SJSA1 (cell line): ENCODE measurements at places on chromosomes 7 and 10.

DNA sequence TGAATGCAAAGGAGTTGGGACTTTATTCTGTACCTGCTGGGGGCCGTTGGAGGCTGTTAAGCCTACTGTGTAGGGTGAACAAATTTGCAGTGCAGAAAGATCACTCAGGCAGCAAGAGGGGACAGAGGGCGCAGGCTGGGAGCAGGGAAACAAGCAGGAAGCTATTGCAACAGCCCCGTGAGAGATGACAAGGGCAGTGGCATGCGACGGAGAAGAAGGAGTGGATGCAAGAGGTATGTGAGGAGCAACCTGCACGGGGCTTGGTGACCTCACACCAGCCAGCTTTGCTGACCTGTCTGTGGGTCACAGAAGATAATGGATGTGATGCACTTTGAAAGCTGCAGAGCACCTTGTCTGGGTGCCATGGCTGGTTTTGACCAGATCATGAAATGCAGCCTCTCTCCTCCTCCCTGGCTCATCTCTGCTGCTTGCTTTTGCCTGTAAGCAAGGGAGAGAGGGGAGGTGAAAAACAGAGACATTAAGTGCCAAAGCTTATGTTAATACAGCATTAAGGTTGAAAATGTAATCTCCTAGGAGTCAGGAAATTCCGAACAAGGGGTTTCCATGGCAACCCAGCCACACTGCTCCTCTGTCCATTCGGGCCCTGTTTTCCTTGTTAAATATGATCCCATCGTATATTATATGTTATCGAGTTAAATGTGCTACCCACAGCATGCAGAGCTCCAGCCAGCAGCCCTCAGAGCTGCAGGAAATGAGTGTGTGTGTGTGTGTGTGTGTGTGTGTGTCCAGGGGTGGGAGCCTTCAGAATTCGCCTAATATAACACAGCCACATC, 314.3 kb upstream of the ZMIZ1 start:
- no peak for DNase-seq

GRCh38 chr10:21100871-21101514, 203.9 kb upstream of the NEBL start:
- no peak for DNase-seq

GRCh38 chr10:36087006-36088005, 445.2 kb upstream of the FZD8 start:
- no peak for DNase-seq

GRCh38 chr7:75963381-75963995, 30.9 kb downstream of the TMEM120A start:
- DNase-seq: no peak

DNA sequence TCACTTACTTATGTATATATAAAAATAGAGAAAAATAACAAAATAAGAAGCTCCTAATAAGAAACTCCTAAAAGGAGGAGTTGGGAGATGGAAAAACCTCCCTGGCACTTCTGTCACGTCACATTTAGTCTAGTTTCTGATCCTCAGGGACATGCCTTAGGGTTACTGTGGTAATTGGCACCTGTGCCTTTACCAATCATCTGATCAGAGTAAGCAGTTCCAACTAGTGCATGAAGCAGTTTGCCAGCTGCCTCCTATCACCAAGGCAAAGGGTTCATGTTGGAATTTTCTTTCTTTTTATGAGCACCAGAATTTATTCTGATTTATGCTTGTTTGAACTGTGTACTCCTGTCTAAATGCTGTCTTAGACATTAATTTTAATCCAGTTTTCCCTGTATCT, 49.9 kb downstream of the ARL4A start:
- DNase-seq: no peak

- no peak for DNase-seq
Observed at GRCh38 chr7:70726294-70726693, 405.6 kb upstream of the GALNT17 start.

DNA sequence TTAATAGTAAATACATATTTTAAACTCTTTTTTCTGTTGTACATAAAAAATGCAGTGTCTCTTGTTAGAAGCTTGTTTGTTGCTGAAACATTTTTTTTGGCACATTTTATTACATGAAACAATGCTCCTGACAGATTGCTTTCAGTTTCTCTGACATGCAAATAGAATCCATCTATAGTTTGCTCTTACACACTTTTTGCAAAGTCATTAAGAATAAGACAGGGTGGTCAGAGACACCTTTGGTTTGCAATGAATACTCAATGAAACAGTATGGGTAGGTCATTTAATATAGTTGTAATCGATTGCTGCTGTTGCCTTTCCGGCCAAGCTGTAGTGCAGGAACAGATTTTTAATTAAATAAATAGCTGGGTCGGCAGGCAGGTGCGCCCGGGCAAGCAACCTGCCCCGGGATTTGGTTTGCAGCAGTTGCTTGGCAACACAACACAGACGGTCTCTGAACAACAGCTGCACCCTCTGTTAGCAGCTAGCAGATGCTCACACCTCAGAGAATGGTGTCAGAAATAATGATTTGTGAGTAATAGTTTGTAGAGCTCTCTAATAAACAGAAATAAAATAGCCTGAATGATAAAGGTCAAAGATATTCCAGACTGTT, 115.7 kb upstream of the CACNA2D1 start:
- DNase-seq: no peak

GRCh38 chr7:49976238-49976637, 116.8 kb downstream of the ZPBP start:
- no peak for DNase-seq
